ENCODE measurements at places on chromosomes 1 and 21. TPM values are rescaled to one million over a fixed set of nuclear protein-coding genes. Genes with fewer than 3 reads are reported as not detected.

GRCh38 chr1:100034470-100034869 lies 64.7 kb downstream of the SLC35A3 start:
- DNase-seq, result no peak

DNA sequence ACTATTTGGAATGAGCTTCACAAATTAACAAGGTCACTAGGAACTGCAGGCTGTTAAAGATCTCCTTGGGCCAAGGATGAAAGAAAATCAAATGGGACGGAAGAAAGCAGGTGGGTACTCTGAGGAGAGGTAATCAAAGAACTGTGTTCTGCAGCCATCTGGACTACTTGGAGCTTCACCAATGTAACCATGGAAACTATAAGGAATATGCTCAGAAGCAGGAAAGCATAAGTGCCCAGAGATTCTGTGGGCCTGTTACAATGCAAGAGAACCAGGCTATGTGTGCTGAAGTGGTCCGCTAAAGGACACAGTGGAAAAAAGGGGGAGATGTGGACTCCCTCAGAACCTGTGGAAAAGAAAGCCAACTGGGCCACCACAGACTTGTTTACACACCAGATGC lies 238.5 kb downstream of the PTGER3 start:
- no peak for DNase-seq

- no peak for DNase-seq
These were observed 44.9 kb downstream of the ARHGEF11 start for GRCh38 chr1:157000686-157001085.

DNA sequence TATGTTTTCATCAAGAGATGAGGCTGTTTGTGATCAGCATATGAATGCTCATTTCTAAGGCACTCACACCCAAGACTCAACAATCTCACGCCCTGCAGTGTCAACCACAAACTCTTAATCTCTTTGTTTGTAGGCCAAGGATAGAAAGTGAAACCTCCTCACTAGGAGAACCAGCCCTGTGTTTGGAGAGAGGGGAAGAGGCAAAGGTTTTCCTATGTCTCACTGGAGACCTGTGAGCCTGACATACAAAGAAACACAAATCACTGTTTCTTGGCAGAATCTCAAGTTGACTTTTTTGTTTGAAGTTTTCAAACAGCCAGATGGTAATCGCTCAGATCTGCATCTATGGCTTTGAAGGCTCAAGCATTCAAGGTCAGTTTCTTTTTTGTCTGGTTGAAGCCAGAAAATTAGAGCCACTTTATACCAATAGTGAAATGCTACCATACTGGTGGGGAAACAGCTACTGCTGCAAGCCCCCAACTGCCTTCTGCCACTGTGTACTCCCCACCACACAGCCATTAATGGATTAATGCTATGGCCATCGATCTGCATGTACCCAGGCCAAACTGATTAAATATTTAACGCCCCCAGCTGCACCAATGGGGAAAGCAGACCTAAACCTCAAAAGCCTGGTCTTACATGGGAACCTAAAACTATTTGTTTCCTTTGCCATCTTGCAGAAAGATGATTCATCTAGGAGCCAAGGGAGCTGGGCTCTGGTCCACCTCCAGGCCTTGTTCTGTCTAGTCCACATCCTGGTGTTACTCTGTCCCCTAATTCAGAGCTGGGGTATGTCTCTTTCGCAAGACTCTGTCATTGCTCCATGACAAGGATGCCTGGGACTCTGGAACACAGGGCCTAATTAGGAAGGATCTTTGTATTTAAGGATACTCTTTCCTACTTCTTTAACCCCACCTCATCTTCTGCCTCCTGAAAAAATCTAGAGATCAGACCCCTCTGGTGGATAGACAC lies 16.3 kb downstream of the PDZK1 start:
- DNase-seq, result no peak

DNA sequence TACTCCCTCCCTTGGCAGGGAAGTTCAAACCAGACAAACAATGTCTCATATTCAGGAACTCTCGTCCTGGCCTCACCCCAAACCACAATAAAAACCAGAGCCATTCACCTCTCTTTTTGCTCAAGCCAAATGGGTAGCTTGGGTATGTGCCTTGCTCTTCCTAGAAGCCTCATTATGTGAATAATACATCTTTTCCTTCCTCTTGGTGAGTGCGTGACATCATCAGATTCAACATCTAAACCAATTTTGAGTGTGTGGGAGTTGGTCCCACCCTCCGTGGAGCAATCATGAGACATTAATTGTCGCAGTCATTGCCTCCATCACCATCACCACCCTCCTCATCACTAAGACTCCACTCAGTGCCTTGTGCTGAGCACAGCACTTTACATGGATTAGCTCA lies 482.9 kb downstream of the PTPRU start:
- DNase-seq, result no peak

DNA sequence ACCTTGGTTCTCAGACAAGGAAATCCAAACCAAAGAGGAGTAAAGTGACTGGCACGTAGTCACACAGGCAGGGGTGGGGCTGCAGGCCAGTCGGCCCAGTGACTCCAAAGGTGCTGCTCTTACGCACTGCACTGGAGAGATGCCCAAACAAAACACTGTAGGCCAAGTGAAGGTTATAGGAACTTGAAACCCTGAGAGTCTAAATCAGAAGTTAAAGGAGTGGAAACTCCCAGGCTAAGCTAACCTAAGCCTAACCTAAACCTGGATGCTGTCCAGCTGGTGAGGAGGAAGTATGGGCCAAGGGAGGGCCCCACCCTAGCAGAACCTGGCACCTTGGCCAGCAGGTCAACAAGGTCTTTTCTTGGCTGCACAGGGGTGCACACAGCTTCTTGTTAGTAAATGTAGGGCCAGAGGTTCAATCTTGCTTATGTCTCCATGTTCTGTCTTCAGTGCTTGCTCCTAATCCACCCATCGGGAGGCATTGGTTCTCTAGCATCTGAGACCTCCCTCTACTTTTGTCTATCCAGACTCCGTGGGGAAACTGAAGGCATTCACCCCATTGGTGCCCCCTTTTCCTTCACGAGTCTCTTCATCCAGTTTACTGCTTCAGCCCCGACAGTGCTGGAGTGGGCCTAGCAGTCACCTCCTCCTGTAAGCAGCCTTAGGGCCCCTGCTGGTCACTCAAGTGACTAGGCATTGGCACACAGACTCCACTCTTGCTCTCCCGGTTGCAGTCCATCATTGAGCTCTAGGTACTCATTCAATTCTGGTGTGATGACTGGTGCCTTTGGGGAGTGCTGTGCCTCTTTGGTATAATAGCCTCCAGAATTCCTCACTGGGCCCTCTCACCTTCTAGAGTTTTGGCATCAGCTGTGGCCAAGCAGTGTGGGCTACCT lies 12.9 kb upstream of the TMEM125 start:
- no peak for DNase-seq

GRCh38 chr1:212700892-212701819 lies 1.5 kb upstream of the BATF3 start:
- DNase-seq, result peak; percentile 51

GRCh38 chr1:193448682-193449461 lies 262.5 kb upstream of the B3GALT2 start:
- DNase-seq, result no peak

GRCh38 chr1:162388615-162389014 lies 7.1 kb downstream of the C1orf226 start:
- no peak for DNase-seq

DNA sequence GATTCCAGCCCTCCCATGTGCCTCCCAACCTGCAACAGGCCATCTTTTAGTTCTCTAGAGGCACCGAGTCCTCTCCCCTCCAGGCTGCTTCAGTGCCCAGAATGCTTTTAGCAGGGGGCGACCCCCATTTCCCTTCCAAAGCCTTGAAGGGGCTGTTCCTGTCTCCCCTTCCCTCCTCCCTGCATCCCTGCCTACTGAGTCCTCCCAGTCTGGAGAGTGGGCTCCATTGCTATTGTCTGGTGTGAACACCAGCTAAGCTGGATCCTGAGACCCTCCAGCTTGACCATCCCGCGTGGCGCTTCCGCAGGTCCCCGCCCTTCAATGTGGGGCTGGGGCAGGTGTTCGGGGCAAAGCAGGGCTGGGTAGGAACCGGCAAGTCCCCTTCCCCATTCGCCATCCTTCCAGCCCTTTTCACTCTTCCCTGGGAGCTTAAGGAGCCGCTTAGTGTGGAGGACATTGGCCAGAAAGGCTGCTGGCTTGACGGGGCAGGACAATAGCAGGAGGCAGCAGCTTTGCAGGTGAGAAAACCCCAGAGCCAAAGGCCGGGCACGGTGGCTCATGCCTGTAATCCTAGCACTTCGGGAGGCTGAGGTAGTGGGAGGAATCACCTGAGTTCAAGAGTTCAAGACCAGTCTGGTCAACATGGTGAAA lies 32.2 kb downstream of the PADI6 start:
- DNase-seq, result no peak

DNA sequence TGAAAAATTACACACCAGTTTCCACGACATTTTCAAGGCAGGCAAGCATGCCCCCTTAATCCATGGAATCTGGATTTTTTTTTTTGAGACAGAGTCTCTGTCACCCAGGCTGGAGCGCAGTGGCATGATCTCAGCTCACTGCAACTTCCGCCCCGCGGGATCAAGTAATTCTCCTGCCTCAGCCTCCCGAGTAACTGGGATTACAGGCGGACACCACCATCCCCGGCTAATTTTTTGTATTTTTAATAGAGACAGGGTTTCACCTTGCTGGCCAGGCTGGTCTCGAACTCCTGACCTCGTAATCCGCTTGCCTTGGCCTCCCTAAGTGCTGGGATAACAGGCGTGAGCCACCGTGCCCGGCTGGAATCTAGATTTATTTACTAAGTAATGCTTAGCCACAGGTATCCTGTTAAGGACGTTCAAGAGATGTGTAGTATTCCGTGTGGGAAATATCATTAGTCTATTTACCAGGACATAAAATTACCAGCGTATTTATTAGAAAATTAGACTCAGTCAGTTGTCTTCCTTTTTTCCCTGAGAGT lies 2.5 kb downstream of the IFI44 start:
- DNase-seq, result no peak

- peak; percentile 65 for DNase-seq
These were observed 54.1 kb downstream of the LDLRAD2 start for GRCh38 chr1:21865943-21866706.

- no peak for DNase-seq
These were observed 105.9 kb upstream of the POU3F1 start for GRCh38 chr1:38152351-38153065.

- DNase-seq, result no peak
These were observed 110.6 kb upstream of the OLIG2 start for GRCh38 chr21:32915099-32915498.

DNA sequence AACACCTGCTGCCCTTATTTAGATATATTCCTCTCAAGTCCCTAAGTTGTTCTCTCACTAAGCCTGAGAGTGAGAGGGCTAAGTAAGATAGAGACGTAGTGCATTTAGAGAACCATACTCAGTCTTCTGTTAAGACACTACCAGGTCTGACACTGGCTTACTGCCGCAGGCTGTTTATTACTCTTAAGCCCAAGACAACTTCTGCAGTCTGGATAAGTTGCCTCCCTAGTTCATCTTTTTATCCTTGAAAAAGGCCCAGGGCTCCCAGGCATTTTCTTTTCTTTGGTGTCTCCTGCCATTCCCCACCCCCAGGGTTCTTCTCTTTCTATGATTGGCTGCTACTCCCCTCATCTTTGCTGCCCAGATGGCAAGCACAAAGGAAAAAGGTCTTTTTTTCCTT lies 38.7 kb downstream of the CACHD1 start:
- DNase-seq, result no peak

DNA sequence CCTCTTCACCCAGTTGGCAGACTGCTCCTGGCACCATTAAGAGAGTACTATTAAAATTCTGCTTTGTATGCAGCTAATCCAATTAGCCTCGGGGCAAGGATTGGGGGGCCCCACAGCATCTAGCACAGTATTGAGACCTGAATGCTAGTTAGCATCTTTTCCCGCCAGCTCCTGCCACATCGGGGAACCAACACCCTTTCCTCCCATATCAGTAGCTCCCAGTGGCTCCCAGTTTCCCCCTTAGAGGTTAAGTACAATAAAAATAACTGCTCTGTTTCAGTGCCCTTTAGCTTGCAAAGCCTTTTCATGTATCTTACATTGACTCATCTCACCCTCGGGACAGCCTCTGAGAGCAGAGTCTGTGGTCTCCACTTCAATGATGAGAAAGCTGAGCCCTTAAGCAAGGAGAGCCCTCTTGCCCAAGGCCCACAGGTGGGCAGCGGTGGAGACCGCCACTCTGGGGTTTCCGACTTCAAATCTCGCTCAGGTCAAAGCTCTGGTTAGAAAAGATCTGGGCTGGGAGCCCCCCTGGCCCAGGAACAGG lies 4.2 kb upstream of the PMVK start:
- DNase-seq, result no peak

GRCh38 chr1:161725908-161726472 lies 4.6 kb downstream of the FCRLB start:
- DNase-seq, result peak; percentile 42

GRCh38 chr1:25562101-25562927 lies 18.9 kb downstream of the LDLRAP1 start:
- DNase-seq, result no peak

- no peak for DNase-seq
These were observed 171.9 kb downstream of the SMYD3 start for GRCh38 chr1:246335151-246335550.

- DNase-seq, result no peak
These were observed 126.8 kb downstream of the PEX14 start for GRCh38 chr1:10601342-10602070.

DNA sequence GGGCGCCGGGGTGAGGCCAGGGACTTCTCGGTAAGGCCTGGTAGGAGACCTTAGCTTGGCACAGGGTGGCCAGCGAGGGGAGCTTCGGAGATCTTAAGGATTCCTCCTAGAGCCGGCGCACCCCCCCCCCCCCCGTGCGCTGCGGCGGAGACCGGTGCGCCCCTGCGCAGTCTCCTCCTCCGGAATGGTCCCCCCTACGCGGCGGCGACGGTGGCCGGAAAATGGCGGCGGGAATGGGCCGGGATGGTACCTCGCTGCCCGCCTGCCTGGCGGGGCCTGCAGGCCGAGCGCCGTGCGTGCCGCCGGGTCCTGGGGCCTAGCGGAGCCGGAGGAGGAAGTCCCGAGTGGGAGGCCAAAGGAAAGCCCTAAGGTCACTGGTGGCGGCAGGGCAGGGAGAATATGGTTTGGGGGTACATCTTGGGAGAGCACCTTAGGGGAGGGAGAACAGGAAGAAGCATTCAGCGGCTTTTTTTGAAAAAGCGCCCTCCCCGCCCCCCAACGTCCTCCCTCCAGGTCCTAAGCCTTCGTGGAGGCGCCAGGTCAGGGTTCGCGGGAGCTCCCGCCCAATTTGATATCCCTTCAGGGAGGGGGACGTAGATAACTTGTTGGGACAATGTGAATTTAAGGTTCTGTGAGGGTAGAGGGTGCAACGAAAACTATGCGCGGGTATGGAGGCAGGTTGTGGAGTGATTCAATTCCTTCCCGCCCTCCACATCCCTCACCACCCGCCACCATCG lies 429 bp downstream of the SRRM1 start:
- DNase-seq, result no peak

GRCh38 chr21:46096596-46097335 lies 1.1 kb upstream of the COL6A2 start:
- peak; percentile 21 for DNase-seq

Gene CYP4A11
- 0.53 TPM for total RNA-seq

Gene SAMD11
- total RNA-seq, result 2.3 TPM

Gene KCNE2
- total RNA-seq, result 0.44 TPM

Gene ANGPTL7
- total RNA-seq, result not detected

Gene SERPINC1
- 1.0 TPM for total RNA-seq

Gene LAPTM5
- total RNA-seq, result 1.3 TPM

Gene PTPRU
- total RNA-seq, result 75.4 TPM

Gene YOD1
- total RNA-seq, result 12.0 TPM

Gene CXADR
- total RNA-seq, result 119 TPM

Gene ATP1A4
- 0.55 TPM for total RNA-seq

Gene FCRL5
- 0.70 TPM for total RNA-seq

Gene CSMD2
- total RNA-seq, result 14.0 TPM

Gene SLC45A3
- 14.8 TPM for total RNA-seq

Gene TPTE
- not detected for total RNA-seq

Gene ACTN2
- total RNA-seq, result 3.5 TPM

Gene ELF3
- total RNA-seq, result 13.7 TPM

Gene KIF1B
- 70.1 TPM for total RNA-seq

Gene CYYR1
- total RNA-seq, result 29.3 TPM
